ENCODE measurements at places on chromosomes 2 and 18.

DNA sequence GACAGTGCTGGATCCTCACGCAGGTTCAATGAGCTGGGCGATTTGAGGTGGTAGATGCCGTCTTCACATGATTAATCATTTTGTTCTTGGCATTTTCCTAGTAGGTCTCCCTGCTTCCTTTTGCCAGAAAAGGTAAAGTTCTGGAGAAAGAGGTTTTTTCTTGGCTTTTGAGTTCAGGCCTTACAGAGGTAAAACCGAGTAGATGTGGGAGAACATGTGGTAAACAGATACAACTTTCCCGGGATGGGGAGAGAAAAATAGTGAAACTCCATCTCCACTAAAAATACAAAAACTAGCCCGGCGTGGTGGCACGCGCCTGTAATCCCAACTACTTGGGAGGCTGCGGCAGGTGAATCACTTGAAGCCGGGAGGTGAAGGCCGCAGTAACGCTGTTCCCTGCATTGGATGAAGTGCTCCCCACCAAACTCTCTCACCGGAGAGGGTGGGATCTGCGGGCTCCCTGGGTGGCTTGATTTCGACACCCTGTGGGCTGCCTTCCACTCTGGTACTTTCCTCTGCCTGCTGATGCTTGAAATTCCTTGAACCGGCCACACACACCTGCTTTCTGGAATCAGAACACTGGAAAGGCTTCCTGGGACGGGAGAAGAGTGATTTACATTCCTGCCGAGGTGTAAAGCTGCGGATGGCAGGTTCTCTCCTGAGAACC lies 88.8 kb downstream of the ACTR3 start:
- no peak for DNase-seq

- DNase-seq, result no peak
These were observed 133.9 kb upstream of the CTAGE1 start for GRCh38 chr18:22551536-22552151.

DNA sequence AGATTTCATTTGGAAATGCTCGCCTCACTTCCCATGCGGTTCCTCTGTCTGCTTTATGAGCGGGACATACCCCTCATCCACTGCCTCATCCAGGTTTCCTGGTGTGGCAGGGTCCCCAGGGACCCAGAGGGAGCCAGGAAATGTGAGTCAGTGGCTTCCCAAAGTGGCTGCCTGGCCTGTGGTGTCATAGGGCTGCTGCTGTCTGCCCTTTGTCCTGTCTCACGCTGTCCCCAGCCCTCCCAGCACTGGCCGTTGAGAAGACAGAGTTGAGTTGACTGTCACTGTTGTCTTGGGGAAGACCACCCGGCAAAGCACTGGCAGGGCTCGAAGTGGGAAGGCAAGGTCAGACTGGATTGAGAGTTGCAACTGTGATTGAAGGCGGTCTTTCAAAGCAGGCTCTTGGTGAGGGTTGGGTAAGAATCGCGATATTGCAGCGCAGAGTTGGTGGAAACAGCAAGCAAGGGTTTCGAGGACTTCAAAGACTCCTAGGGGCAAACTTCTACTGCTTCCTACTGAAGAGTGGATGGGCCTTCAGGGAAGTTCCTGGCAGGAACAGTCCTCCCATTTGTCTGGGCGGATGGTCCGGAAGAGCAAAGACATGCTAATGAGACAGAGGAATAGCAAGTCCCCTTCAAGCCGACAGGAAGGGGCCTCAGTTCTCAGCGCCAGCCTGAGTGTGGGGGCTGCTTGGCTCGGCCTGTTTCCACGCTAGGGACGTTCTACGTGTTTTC lies 33.9 kb downstream of the RAB31 start:
- no peak for DNase-seq

GRCh38 chr18:55525845-55526244 lies 62.1 kb downstream of the TCF4 start:
- no peak for DNase-seq

DNA sequence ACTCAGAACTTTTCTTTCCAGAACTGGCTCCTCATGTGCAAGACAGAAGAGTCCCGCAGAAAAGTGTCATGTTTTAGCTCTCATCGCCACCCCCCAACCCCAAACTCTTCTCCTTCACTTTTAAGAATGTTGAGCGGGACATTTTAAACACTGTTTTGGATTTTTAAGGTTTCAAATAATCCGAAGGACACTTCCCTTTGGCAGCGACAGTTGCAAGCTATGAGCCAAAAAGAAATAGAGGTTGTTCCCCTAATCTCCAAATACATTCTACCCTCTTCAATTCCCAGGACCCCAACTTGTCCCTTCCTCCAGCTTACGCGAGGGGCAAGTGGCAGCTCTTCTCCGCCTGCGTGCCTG lies 678 bp upstream of the UBE2E3 start:
- DNase-seq, result no peak

DNA sequence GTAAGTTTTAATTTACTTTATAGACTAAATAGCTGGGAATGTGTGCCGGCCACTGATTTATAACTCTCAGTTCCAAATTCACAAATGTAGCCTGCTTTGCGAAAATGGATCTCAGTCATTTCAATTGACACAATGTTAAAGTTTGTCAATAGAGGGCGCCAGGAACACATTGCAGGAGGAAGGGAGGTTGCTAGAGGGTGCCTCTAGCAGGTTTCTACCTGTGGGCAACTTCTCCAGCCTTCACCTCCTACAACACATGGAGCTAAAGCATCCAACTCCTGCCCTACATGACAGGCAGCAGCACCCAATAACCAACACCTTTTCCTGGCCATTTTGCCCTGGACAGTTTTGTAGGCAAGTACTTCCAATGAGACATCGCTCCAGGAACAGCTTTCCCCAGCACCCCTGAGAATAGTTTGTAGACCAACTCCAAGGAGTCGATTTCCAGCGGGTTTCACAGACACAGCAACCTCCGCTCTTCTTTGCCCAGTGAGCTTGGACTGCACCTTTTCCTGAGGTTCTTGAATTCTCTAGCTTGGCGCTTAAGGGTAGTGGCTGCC lies 784.8 kb upstream of the CDH2 start:
- peak; percentile 20 for DNase-seq

DNA sequence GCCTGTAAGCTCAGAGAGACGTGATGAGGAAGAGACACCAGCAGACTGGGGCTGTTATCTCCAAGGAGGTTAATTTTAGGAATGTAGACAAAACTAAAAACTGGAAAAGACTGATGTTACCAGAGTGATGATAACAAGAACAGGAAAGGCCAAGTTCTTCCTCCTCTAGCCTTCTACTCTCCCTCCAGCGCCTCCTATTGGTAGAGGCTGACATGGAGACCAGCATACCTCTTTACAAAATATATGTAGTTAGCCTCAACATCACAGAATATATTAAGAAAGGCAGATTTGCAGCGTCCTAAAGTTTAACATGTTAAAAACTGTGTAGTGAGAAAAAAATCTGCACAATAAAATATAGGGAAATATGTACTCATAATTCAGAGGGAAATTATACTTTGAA lies 66.0 kb downstream of the TCF4 start:
- DNase-seq, result no peak

- DNase-seq, result no peak
These were observed 38.5 kb downstream of the LPIN1 start for GRCh38 chr2:11784747-11785610.

DNA sequence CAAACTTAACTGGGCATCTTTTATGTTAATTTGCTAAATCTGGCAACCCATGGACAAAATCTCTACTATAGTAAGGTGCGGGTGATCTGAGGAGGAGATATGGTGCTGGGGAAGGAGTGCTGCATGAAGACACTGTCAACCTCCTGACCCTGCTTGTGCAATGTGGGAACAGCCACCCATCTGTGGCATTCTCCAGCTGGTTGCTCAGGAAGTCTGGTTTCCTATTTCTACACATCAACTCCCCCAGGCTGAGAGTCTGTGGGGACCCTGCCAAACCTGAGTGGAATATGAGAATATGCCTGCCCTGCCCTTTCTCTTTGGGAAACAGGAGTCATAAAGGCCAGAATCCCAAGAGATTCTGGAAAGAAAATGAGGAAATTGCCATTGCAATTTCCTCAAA lies 60.1 kb upstream of the PAX3 start:
- DNase-seq, result no peak

GRCh38 chr2:6917761-6918421 lies 679 bp downstream of the RNF144A start:
- no peak for DNase-seq

GRCh38 chr18:67590571-67591141 lies 74.1 kb upstream of the DSEL start:
- DNase-seq, result no peak

GRCh38 chr18:41370740-41371139 lies 584.3 kb upstream of the PIK3C3 start:
- no peak for DNase-seq

DNA sequence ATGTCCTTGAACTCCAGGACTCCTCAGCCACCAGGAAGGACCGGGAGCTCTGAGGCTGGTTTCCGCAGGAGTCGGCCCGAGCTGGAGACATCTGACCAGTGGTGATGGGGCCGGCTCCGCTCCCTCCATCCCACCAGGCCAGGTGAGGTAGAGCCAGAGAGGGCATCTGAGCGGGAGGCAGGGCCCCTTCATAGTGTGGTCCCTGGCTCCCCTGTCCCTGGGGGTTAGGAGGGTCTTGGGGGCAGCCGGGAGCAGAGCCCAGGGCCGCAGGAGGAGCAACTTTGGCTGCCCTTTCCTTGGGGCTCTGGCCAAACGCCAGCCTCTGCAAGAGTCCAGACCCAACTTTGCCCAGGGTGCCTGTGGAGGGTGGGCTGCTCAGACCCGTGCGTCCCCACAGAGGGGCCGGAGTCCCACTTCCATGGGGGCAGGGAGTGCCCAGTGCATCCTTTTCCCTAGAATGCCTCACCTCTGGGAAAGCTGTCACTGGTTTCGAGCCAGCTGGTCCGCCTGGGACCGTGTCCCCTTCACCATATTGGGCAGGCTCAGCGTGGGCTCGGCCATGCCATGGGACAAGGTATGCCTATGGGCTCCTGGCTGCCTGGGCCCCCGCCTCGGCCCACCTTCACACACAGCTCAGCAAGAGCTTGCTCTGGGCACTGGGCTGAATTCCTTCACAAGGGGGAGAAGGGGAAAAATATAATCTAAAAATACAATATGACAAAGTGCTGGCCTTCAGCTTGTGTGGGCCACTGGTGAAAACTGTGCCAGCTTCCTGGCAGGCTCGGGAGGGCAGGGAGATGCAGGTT lies 148.6 kb downstream of the TWIST2 start:
- no peak for DNase-seq

DNA sequence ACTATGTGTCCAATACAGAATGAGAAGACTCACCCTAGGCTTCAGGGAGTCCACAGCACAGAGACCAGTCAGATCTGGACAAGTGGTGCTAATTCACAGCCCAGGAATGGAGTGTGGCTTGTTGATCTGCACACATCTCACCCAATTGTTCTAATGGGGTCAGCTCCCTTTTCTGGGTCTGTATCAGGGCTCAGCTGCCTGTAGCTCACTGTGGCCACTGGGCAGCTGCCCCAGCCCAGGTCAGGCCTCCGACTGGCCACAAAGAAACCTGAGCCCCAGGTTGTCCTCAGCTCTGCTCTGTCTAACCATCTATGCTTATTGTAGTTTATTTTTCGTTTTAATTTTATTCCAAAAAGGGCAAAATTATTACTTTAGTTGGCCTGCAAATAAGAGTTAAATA lies 202.3 kb upstream of the RAB6C start:
- no peak for DNase-seq

- no peak for DNase-seq
These were observed 14.7 kb downstream of the CDC42EP3 start for GRCh38 chr2:37656512-37657423.

GRCh38 chr2:47801118-47801517 lies 18.2 kb downstream of the MSH6 start:
- DNase-seq, result no peak

DNA sequence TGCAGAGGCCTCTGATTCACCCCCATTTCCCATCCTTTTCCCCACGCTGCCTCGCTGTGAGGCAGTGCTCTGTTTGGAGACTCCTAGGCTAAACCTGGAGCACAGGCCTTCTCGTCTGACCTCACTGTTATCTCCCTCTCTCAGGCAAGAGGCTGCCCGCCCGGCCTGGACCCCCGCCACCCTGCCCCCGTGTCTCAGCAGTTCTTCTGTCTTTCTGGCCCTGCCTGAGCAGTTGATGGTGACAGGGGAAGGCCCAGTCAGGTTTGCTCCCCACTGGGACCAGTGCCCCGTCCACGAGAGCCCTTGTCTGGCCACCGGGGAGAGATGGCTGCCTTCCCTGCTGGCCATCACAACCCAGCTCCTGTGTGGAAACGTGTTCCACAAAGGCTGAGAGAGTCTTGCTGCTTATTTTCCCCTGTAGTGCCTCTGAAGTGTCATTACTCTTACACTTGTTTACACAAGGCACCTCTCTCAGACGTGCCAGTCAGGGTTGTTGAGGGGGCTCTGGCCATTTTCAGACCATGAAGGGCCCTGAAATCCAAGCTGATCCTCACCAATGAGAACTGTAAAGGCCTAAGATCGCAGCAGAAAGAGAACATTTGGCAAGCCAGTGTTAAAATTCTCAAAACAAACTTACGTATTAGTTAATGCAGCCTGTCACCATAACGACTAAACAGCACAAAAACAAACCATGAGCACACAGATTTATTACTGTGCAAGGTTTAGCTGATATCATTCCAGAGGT lies 210.9 kb downstream of the NDUFA10 start:
- DNase-seq, result no peak

DNA sequence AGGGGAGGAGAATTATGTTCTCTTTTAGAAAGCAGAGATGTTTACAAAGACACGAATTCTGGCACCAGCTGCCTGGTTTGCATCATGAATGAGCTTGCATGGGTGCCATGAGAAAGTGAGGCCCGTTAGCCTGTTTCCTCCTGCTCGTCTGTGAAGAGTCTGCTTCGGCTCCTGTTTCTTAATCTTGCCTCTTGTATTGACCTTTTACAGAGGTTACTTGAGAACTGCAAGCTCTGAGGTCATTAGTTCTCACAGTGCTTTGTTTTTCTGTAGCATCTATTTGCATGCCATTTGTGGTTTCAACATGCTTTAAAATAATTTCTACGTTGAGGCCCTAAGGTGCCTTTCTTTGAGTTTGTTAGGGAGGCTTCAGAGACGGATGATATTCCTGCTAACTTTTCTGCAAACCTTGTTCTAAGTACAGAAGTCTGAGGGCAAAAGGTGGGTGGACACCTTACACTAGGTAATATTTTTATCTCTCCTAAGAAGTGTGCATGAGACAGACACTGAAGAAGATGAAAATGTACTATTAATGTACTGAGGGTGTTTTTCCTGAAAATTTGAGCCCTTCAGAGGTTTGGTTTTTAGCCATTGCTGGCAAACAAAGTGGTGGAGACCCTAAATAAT lies 53.4 kb upstream of the LINC00305 start:
- no peak for DNase-seq

- DNase-seq, result no peak
These were observed 450.1 kb upstream of the LRATD1 start for GRCh38 chr2:14182227-14182946.
